Activated CD8-positive, alpha-beta memory T cell treated with anti-CD3 and anti-CD28 coated beads for 4 hours (primary cell): ENCODE measurements at places on chromosomes 6 and 20.

DNA sequence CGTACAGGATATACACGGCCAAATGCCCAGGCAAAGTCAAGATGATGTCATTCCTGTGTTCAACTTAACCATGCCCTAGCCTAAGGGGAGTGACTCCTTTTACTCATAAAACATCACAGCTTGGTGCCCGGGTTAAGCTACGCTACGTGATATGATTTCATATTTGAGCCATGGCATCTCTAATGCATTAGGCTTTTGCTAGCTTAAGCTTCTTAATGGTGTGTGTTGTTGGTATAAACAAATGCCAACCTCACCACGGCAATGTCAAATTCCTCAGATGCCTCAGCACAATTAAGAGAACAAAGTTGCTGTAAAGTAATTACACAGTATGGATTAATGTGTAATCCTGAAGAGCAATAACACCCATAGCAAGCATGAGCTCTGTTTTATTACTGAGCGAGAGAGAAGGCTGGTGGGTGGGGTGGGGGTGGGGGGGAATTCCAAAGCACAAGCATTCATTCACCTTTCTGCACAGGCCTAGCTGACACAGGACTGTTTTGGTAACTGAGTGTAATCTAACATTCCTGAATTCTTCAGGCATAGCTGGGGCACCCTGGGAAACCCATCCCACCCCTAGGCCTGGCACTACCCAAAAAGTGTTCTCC is 44.7 kb upstream of the CNKSR3 start:
- no peak for DNase-seq

DNA sequence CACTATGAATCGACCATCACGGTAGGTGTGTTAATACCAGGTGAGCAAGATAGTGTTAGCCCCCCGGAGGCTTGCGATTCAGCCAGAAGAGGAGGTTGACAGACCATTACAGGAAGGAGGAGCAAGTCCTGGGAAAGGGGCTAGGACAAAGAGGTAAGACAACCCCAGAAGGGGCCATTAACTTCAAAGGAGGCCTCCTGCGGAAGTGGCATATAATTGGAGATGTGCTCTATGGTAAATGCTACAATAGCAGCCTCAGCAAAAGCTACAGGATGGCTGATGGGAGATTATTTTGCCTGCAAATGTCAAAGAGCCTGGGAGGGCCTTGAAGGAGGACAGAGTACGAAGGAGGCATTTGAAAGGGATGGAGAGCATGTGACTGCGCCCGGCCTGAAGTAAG is 108.6 kb upstream of the CITED2 start:
- no peak for DNase-seq

DNA sequence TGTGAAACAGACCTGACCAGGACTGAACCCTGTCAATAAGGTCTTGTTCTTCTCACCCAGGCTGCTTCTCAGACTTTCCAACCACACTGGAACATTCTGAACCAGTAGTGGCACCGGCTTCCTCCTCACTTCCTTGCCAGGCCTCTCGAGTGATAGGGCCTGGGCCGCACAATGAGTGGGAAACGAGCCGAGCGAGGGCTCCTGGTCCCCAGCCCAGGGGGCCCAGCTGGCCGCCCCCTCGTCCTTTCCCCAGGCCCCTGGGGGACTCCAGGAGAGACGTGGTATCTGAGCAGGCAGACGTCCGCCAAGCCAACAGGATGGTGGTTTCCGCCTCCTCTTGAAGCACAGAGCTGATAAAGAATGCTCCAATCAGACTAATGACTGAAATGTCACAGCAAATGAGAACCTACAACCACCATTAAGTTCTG is 117.9 kb downstream of the GMDS start:
- peak; percentile 15 for DNase-seq

DNA sequence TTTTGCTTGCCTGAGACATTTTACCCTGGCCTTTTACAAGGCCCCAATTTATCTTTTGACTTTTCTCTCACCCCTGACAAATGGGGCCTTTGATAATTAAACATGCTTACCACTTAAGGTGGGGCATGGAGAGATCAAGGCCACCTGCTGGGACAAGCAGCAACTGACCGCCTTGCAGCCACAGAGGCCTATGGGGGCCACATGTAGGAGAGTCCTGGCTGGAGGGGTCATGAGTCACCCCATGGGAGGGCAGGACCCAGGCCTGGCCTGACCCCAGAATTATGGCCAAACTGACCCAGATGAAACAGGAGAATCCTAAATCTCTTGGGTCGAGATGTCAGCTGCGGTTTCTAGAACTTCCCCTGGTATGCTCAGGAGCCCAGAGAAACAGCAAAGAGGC is 8.5 kb upstream of the OCSTAMP start:
- DNase-seq: no peak

DNA sequence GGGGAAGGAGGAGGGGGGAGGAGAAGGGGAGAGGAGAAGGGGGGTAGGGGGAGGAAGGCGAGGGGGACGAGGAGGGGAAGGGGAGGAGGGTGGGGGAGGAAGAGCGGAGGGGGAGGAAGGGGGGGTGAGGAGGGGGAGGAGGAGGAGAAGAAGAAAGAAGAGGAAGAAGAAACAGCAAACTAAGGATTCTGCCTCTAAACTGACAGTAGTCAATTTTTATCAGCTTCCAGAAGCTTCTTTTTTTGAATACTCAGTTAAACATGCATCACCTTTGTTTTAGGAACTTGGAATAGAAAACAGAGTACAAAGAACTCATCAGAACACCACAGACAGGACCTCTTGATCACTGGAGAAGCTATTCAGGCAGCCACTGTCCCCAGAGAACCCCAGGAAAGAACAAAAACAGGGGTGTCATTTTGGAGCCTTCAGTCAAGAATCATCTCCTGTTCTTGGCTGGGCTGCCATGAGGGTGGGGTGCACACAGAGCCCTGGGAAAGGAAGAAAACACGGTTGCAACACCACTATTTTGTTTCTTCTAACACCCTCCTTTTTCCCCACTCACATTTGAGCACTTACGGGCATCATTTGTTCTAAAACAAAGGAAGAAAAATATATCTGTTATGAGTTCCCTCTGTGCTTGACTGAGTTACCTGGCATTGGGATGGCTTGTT is 67.4 kb downstream of the TMEM170B start:
- no peak for DNase-seq

GRCh38 chr6:90304308-90304707 is 7.7 kb upstream of the BACH2 start:
- DNase-seq: no peak

GRCh38 chr6:89797317-89797716 is 22.3 kb downstream of the MDN1 start:
- no peak for DNase-seq

DNA sequence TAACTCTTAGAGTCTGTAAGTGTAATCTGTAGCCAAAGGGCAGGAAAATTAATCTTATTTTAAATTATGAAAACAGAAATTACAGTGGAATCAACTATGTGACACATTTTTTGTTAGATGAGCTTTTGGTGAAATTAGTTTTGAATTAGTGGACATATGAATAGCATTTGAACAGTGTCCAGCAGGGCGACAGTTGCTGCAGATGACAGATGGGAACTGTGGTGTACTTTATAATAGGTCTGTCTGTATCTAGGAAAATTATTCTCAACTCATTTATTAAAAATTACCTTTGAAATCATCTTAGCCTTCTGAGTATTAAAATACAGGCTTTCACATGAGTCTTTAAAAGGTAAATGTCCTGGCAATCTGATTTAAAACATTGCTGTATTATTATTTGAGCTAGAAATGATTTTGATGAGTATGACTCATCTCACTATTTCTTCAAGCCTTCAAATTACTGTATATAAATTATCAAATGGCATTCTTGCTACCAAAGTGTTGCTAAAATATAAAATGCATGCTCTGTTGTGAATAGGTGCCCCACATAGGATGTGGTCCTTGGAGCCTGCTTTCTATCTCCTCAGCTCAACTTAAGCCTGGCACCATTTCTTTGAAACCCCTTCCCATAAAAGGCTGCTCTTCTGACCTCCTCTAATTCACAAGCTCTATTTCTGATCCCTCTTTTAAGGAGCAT is 150.4 kb downstream of the C6orf58 start:
- DNase-seq: no peak

DNA sequence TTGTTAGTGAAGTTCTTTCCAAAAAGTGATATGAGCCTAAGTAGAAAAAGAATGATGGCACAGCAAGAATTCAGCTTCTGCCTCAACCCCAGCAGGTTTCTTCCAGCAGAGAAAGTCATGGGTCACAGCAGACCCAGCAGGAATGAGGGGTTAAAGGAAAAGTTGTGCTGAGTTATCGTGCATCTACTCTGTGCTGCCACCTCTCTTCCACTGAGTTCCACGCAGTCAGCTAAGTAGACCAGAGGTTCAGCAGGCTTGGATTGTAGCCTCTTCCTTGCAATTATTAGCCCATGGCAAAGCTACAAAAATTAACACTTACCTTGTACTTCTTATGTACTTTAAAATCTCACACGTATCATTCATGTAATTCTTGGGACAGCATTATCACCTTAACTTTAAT is 510.8 kb downstream of the PTPRT start:
- no peak for DNase-seq

DNA sequence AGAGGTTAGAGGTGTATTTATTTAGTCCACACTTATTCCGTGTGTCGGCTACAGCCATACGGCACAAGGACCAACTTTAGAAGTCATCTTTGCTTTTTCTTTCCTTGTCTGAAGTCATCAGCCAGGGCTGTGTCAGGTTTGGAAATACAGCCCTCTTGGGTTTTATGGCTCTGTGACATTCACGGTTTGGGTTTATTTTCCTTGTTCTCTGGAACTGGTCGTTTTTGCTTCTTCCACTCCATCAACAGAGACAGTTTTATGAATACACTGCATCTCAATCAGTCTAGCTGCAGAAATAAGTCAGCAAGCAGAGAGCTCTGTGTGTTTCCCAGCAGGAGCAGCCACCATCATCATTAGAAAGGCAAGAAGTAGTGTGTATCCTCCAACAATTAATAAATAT is 132.5 kb downstream of the TBC1D7 start:
- no peak for DNase-seq

DNA sequence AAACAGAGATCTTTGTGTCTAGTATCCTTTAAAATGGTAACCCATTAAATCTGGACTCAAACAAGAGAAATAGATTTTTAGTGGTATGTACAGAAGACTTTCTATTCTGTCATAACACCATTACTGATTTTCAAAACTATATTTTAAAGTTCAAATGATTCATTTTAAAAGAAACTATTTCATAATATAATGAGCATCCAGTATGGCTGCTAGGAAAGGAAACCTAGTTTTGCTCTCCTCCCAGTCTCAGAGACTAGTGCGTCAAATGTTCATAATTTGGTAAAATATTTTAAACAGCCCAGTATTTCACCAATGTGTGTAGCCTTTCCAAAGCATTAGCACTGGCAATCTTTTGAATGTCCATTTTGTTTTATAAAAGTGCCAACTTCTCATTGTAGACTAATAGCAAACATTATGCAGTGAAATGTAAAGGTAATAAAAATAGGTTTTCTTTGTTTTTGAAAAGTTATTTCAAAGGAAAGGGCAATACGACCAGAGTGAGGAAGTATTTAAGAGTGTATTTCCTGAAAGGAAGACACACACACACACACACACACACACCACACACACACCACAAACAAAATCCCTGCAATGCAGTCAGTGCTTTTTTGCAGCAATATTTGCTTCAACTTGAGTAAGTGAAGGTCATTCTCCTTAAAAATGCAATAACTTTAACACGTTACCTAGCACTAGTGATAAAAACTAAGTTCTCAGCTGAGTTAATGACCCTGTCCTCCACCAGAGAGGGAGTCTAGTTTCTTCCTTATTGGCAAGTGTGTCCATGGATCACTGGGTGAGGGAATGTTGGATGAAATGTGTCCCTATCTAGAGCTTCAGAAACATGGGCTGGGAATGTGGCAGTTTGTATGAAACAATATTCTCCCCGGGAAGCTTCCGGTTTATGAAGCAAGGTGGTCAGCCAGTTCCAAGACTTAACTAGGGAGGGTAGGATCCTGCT is 4.6 kb downstream of the PPP1R3G start:
- no peak for DNase-seq

GRCh38 chr6:2871102-2871501 is 29.4 kb upstream of the SERPINB1 start:
- DNase-seq: no peak

- DNase-seq: no peak
Observed at GRCh38 chr6:44672841-44673240, 285.3 kb downstream of the CDC5L start.

DNA sequence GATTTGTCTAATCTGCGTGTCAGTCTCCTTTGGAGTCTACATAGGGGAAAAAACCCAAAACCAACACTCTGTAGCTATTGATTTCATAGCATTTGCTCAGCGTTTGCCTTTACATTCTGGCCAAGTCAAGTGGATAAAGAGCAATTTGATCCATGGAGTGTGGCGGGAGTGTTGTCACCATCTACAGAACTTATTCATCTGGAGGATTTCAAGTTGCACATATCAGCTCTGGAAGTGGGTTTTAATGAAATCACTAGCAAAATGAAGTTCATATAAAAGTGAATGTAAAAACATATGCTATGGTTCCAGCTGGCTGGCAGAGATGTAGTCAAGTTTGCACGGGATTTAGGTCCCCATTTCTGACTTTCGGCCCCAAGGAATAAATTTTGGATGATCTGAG is 219.7 kb upstream of the SUPT3H start:
- no peak for DNase-seq

DNA sequence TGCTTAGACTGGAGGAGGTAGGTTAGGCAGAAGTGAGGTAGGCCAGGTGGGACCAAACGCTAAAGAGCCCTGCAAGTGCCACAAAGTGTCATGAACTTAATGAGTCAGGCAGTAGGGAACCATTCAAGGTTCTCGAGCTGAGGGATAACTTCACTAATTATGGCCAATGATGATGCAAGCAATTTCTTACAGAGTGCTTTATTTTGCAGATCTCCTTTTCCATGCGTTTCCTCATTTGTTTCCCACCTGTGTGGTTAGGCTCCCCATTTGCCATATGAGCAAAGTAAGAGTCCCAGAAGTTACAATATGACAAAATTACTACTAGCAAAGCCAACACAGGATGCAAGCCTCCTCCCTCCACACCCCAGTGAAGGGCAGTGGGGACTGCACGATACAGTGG is 36.5 kb upstream of the PSMF1 start:
- no peak for DNase-seq

DNA sequence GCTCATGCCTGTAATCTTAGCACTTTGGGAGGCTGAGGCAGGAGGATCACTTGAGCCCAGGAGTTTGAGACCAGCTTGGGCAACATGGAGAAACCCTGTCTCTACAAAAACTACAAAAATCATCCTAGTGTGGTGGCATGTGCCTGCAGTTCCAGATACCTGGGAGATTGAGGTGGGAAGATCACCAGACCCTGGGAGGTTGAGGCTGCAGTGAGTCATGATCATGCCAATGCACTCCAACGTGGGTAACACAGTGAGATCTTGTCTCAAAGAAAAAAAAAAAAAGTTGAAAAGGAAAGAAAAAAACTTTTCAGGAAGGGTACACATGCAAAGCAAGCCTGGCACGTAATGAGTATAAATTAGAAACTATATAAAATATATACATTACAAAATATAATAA is 65.8 kb upstream of the FBXO30 start:
- DNase-seq: no peak

GRCh38 chr6:134007077-134007476 is 45.3 kb downstream of the SLC2A12 start:
- DNase-seq: no peak

GRCh38 chr6:37059344-37060194 is 54.1 kb downstream of the FGD2 start:
- DNase-seq: no peak
